Fibroblast of skin of left biceps (primary cell): ENCODE measurements at places on chromosomes 4 and X.

- DNase-seq = no peak
Observed at GRCh38 chr4:7253837-7254236, 61.5 kb downstream of the SORCS2 start.

DNA sequence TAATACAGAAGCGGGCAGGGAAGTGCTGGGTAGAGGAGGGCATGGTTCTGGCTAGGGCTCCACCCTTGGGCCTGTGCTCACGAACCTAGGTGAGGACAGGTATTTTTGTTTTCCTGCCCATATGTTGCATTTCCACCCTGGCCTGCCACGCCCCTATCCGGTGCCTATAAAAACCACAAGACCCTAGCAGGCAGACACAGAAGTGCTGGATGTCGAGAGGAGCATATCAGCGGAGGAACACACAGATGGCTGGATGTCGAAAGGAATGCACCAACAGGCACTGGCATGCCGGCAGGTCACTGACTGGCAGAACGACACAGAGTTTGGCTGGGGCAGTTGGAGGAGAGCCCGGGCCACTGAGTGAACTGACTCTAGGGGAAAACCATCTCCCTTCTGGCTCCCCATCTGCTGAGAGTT, 316.6 kb upstream of the BOD1L1 start:
- DNase-seq = no peak

DNA sequence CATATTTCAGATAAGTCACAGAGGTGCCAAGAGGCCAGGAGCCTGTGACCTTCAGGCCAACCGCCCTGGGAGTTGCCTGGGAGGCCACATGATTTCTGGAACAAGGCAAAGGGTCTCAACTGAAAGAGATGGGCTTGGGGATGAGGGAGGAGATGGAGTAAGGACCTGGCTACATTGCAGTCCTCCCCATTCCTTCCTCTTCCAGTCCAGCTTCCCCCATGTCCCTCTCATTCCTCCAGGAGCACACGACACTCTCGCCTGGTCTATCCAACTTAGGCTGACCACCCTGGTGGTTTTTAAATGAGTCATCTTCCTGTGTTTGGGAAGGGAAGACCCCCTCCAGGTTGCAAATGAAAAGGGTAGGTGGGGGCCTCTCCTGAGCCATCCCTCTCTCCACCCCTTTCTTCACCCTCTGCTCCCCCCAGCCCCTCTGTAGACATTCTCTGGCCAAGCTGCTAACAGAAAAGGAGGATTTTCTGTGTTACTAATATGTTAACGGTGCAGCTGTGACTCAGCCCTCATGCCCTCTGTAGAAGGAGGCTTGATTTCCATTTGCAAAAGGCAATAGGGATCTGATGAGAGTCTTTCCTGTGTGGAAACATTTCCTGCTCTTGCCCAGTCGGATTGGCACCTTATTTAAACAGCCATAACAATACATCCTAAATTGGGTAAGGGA, 79.2 kb downstream of the RTL5 start:
- no peak for DNase-seq

- DNase-seq = no peak
Observed at GRCh38 chrX:154718616-154719015, 32.3 kb downstream of the GAB3 start.

- no peak for DNase-seq
Observed at GRCh38 chr4:72911316-72911715, 158.2 kb downstream of the COX18 start.

DNA sequence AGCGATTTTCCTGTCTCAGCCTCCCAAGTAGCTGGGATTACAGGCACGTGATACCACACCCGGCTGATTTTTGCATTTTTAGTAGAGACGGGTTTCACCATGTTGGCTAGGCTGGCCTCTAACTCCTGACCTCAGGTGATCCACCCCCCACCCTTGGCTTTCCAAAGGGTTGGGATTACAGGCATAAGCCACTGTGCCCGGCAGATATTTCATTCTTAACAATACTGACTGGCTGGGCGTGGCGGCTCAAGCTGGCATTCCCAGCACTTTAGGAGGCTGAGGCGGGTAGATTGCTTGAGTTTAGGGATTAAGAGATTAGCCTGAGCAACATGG, 1.3 kb downstream of the PQBP1 start:
- DNase-seq = no peak

DNA sequence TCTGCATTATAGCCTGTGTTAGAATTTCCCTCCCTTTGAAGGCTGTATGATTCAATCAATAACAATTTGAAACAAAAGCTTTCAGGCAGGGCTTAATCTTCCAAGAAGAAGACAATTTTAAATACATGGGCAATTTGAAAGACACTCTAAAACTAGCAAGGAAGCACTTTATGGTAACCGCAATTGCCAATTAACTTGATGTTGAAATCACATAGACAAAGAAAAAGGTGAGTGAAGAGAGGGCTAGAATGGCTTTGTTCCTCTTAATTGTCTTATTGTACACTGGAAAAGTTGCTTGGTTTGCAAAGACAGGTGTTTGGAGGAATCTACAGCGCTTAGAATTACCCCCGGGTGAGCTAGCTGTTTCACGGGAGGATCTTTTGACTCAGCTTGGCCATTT, 74.4 kb upstream of the PRKX start:
- no peak for DNase-seq
